ENCODE measurements at places on chromosomes 4 and X. TPM values are rescaled to one million over a fixed set of nuclear protein-coding genes. Genes with fewer than 3 reads are reported as not detected.

NDST3 gene
- not detected for total RNA-seq

SHOX gene
- not detected for total RNA-seq

TRIM61 gene
- 1.0 TPM for total RNA-seq

NPY5R gene
- total RNA-seq = not detected

ZNF185 gene
- 1.4 TPM for total RNA-seq

SLITRK4 gene
- total RNA-seq = not detected

HTRA3 gene
- not detected for total RNA-seq

- no peak for DNase-seq
- H3K27me3 ChIP-seq = no peaks in the 10 kb centered on the region
- H3K4me1 ChIP-seq = peaks cover 16% of the 10 kb centered on the region
- H3K4me3 ChIP-seq = no peak overlapping the region
- peaks cover 21% of the 10 kb centered on the region for H3K36me3 ChIP-seq
- no peak overlapping the region for H3K27ac ChIP-seq
These were observed 99.1 kb downstream of the USP9X start for GRCh38 chrX:41184312-41184711.

DNA sequence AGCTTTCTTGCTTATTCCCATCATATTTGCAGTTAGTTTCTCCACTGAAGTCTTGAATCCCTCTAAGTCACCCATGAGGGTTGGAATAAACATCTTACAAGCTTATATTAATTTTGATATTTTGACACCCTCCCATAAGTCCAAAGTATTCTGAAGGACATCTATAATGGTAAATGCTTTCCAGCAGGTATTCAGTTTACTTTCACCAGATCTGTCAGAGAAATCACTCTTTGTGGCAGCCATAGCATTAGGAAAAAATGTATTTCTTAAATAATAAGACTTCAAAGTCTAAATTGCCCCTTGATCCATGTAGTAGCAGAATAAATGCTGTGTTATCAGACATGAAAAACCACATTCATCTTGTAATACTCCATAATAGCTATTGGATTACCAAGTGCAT lies 1371.7 kb upstream of the PABPC4L start:
- no peak overlapping the region for H3K27ac ChIP-seq
- DNase-seq = no peak
- H3K4me3 ChIP-seq = no peak overlapping the region
- H3K36me3 ChIP-seq = no peaks in the 10 kb centered on the region
- H3K4me1 ChIP-seq = no peaks in the 10 kb centered on the region

GRCh38 chrX:31091819-31092218 lies 20.0 kb upstream of the FTHL17 start:
- H3K27ac ChIP-seq = no peak overlapping the region
- no peak for DNase-seq
- H3K4me1 ChIP-seq = peaks cover 6% of the 10 kb centered on the region
- H3K36me3 ChIP-seq = no peaks in the 10 kb centered on the region
- H3K27me3 ChIP-seq = peaks cover 8% of the 10 kb centered on the region

DNA sequence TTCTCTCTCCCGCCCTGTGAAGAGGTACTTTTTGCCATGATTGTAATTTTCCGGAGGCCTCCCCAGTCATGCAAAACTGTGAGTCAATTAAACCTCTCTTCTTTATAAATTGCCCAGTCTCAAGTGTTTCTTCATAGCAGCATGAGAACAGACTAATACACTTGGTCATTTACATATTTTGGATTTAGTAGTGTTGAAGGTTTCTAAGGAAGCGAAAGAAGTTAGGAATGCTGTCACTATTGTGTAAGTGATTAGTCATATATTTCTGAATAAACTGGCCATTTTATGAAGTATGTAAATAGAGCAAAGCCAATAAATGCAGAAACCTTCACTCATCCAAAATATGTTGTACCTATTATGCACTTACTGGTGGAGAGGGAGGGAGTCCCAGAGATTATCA lies 34.4 kb upstream of the GK2 start:
- H3K4me3 ChIP-seq = no peak overlapping the region
- no peak for DNase-seq
- no peaks in the 10 kb centered on the region for H3K36me3 ChIP-seq

- H3K27me3 ChIP-seq = peaks cover 1% of the 10 kb centered on the region
- H3K36me3 ChIP-seq = no peaks in the 10 kb centered on the region
- no peak overlapping the region for H3K4me3 ChIP-seq
- no peak overlapping the region for H3K27ac ChIP-seq
These were observed 92.2 kb downstream of the DCTD start for GRCh38 chr4:182825003-182825402.

DNA sequence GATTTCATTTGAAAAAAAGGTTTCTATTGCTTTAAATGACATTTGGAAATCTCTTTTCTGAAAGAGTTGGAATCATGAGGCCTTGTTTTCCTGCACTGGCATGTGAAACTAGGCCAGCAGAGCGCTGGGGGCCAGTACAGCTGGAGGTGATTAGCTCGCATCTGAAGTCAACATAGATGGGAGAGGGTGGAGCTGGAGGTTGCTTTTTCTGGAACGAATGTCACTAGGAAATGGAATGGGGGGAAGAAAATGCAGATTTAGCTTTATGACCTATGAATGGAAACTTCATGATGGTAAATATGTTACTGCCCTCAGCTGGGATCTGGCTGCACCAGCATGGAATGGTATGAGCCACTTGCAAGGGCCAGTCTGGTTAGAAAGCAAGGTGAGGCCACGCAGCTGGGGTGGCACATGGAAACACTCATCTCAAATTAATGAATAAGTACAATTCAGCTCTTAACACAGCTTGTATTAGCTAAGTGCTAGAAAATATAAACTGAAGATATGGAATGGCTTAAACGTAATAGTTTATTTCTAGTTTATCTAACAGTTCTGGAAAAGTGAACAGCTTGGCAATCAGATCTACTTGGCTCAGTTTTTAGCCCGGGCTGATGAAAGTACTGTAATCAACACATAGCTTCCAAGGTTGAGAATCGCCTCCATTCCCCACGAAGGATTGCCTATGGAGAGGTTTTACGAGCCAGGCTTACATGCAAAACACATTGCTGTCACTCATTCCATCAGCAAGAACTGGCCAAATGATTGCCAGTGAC lies 32.5 kb downstream of the SLC10A6 start:
- H3K4me1 ChIP-seq = no peaks in the 10 kb centered on the region
- H3K4me3 ChIP-seq = no peak overlapping the region
- no peak for DNase-seq

GRCh38 chr4:120709991-120710390 lies 212.5 kb downstream of the PRDM5 start:
- no peaks in the 10 kb centered on the region for H3K36me3 ChIP-seq
- H3K4me1 ChIP-seq = no peaks in the 10 kb centered on the region
- no peak overlapping the region for H3K27ac ChIP-seq
- peaks cover 10% of the 10 kb centered on the region for H3K27me3 ChIP-seq
- H3K4me3 ChIP-seq = no peak overlapping the region
- DNase-seq = no peak

DNA sequence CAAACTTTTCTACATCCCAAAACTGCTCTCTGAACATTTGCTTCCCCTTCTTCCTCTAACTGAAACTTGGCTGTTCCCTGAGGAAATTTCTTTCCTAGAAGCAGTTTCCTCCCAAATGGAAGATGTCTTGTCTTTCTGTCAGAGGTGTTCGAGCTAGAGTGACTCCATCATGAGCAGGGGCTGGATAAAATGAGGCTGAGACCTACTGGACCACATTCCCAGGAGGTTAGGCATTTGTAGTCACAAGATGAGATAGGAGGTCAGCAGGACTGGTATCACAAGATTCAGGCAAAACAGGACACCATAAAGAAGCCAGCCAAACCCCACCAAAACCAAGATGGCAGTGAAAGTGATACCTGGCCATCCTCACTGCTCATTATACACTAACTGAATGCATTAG lies 35.8 kb upstream of the PGRMC2 start:
- H3K27ac ChIP-seq = no peak overlapping the region
- no peaks in the 10 kb centered on the region for H3K4me1 ChIP-seq
- DNase-seq = no peak
- no peaks in the 10 kb centered on the region for H3K27me3 ChIP-seq
- H3K36me3 ChIP-seq = peaks cover 1% of the 10 kb centered on the region

DNA sequence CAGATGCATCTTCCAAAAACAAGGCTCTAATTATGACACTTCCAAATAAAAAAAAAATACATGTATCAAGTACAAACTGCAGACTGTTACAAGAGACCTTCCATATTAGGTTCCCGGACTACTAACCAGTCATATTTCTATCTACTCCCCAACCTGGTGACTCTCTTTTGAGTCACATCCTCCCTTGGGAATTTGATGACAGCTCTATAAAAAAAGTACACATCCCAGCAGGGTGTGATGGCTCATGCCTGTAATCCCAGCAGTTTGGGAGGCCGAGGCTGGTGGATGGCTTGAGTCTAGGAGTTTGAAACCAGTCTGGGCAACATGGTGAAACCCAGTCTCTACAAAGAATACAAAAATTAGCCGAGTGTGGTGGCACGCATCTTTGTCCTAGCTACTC lies 14.9 kb downstream of the RPGR start:
- no peaks in the 10 kb centered on the region for H3K27me3 ChIP-seq
- no peak overlapping the region for H3K4me3 ChIP-seq
- H3K4me1 ChIP-seq = no peaks in the 10 kb centered on the region
- no peak overlapping the region for H3K27ac ChIP-seq
- H3K36me3 ChIP-seq = peaks cover 3% of the 10 kb centered on the region

GRCh38 chr4:94743838-94744237 lies 13.9 kb upstream of the BMPR1B start:
- H3K4me1 ChIP-seq = no peaks in the 10 kb centered on the region
- DNase-seq = no peak

- DNase-seq = no peak
- H3K4me3 ChIP-seq = no peak overlapping the region
- H3K27ac ChIP-seq = no peak overlapping the region
- H3K4me1 ChIP-seq = peaks cover 11% of the 10 kb centered on the region
- H3K27me3 ChIP-seq = no peaks in the 10 kb centered on the region
These were observed 34.4 kb downstream of the HPF1 start for GRCh38 chr4:169723207-169723965.

- no peaks in the 10 kb centered on the region for H3K27me3 ChIP-seq
- no peak overlapping the region for H3K4me3 ChIP-seq
- DNase-seq = no peak
- no peaks in the 10 kb centered on the region for H3K36me3 ChIP-seq
These were observed 18.4 kb upstream of the SMIM10L2A start for GRCh38 chrX:135403374-135403773.

GRCh38 chr4:8574796-8575370 lies 5.3 kb upstream of the GPR78 start:
- no peaks in the 10 kb centered on the region for H3K36me3 ChIP-seq
- H3K4me3 ChIP-seq = no peak overlapping the region
- DNase-seq = no peak
- peaks cover 9% of the 10 kb centered on the region for H3K27me3 ChIP-seq
- no peaks in the 10 kb centered on the region for H3K4me1 ChIP-seq
- no peak overlapping the region for H3K27ac ChIP-seq

GRCh38 chr4:8385106-8385505 lies 55.4 kb downstream of the ACOX3 start:
- H3K27me3 ChIP-seq = no peaks in the 10 kb centered on the region
- H3K4me1 ChIP-seq = no peaks in the 10 kb centered on the region
- no peak for DNase-seq
- H3K36me3 ChIP-seq = peaks cover 3% of the 10 kb centered on the region
- H3K27ac ChIP-seq = no peak overlapping the region
- H3K4me3 ChIP-seq = no peak overlapping the region

DNA sequence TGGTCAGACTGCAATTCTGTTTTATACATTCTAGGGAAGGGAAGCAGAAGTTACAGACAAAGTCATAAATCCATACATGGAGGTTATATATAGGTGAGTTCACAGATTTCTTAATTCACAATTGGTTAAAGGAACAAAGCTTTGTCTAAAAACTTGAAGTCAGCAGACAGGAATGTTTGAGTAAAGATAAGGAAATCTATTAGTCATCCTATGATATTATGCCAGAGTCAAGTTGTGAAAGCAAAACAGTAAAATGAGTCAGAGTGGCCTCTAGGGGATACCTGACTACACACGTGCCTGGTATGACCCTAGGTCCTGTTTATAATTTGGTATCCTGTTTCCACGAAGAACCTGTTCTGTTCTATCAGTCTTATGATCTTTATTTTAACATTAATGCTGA lies 31.5 kb downstream of the ACTRT1 start:
- H3K27me3 ChIP-seq = no peaks in the 10 kb centered on the region
- H3K27ac ChIP-seq = no peak overlapping the region
- H3K36me3 ChIP-seq = no peaks in the 10 kb centered on the region
- H3K4me1 ChIP-seq = no peaks in the 10 kb centered on the region
- H3K4me3 ChIP-seq = no peak overlapping the region

GRCh38 chrX:53160297-53160983 lies 64.6 kb downstream of the KDM5C start:
- H3K4me1 ChIP-seq = no peaks in the 10 kb centered on the region
- no peaks in the 10 kb centered on the region for H3K27me3 ChIP-seq

- H3K4me3 ChIP-seq = peak overlapping the region; percentile 93
- H3K27ac ChIP-seq = peak overlapping the region; percentile 91
- H3K36me3 ChIP-seq = peaks cover 43% of the 10 kb centered on the region
- peak; percentile 27 for DNase-seq
- peaks cover 20% of the 10 kb centered on the region for H3K4me1 ChIP-seq
These were observed 1.5 kb downstream of the LAP3 start for GRCh38 chr4:17578482-17578891.

- no peak overlapping the region for H3K4me3 ChIP-seq
- H3K4me1 ChIP-seq = no peaks in the 10 kb centered on the region
- no peaks in the 10 kb centered on the region for H3K27me3 ChIP-seq
- no peaks in the 10 kb centered on the region for H3K36me3 ChIP-seq
- no peak overlapping the region for H3K27ac ChIP-seq
These were observed 48.6 kb downstream of the FAM53A start for GRCh38 chr4:1635464-1635863.

GRCh38 chr4:181525634-181526033 lies 717.6 kb upstream of the TENM3 start:
- H3K36me3 ChIP-seq = no peaks in the 10 kb centered on the region
- no peak overlapping the region for H3K27ac ChIP-seq
- no peaks in the 10 kb centered on the region for H3K27me3 ChIP-seq
- H3K4me3 ChIP-seq = no peak overlapping the region
- no peaks in the 10 kb centered on the region for H3K4me1 ChIP-seq
- no peak for DNase-seq

GRCh38 chr4:133544097-133544496 lies 395.0 kb downstream of the PCDH10 start:
- no peak overlapping the region for H3K27ac ChIP-seq
- H3K4me1 ChIP-seq = no peaks in the 10 kb centered on the region
- no peak overlapping the region for H3K4me3 ChIP-seq
- DNase-seq = no peak

- H3K4me3 ChIP-seq = no peak overlapping the region
- peak overlapping the region; percentile 39 for H3K27ac ChIP-seq
- no peaks in the 10 kb centered on the region for H3K36me3 ChIP-seq
- H3K27me3 ChIP-seq = peaks cover 1% of the 10 kb centered on the region
- peaks cover 17% of the 10 kb centered on the region for H3K4me1 ChIP-seq
These were observed 45.9 kb upstream of the PGM2 start for GRCh38 chr4:37780444-37781130.

DNA sequence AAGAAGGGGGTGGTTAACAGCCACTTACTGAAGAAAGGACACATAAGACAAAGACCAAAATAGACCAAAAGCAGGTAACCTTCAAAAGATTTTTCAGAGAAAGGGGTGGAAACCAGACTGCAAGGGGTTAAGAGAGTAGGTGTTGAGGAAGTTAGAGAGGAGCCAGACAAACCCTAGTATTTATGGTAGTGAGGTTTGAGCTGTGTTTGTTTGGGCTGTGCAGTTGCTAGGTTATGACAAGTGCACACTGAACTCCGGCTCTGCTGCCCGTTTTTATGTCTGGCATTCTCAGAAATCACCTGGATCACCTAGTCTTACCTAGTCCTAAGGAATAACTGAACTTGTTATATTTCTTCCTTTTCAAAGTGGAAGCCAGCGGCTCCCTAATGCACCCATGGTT lies 22.9 kb upstream of the G3BP2 start:
- DNase-seq = no peak
- H3K27ac ChIP-seq = no peak overlapping the region
- no peaks in the 10 kb centered on the region for H3K27me3 ChIP-seq
- H3K4me1 ChIP-seq = peaks cover 23% of the 10 kb centered on the region
- peaks cover 4% of the 10 kb centered on the region for H3K36me3 ChIP-seq

Data from activated CD4-positive, alpha-beta memory T cell treated with anti-CD3 and anti-CD28 coated beads for 36 hours (primary cell).